ENCODE measurements at places on chromosomes 1 and 21.

DNA sequence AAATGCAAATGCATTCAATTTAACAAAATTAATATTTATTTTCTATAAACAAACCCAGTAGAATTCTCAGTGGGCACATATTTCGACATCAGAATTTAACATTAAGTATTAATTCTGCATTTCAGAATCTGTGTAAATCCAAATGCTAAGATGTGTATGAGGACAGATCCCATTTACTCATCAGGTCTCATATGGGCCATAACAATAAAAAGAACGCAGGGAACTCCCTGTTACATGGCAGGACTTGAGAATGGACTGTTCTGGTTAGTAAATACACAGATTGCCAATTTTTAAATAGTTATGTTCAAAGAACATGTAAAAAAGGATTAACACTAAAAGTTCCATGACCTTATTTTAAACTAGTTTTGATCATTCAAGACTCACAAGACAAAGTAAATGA, 104.0 kb downstream of the SLC30A10 start:
- DNase-seq, result no peak

- DNase-seq, result no peak
Observed at GRCh38 chr1:83704350-83704749, 294.6 kb downstream of the TTLL7 start.

DNA sequence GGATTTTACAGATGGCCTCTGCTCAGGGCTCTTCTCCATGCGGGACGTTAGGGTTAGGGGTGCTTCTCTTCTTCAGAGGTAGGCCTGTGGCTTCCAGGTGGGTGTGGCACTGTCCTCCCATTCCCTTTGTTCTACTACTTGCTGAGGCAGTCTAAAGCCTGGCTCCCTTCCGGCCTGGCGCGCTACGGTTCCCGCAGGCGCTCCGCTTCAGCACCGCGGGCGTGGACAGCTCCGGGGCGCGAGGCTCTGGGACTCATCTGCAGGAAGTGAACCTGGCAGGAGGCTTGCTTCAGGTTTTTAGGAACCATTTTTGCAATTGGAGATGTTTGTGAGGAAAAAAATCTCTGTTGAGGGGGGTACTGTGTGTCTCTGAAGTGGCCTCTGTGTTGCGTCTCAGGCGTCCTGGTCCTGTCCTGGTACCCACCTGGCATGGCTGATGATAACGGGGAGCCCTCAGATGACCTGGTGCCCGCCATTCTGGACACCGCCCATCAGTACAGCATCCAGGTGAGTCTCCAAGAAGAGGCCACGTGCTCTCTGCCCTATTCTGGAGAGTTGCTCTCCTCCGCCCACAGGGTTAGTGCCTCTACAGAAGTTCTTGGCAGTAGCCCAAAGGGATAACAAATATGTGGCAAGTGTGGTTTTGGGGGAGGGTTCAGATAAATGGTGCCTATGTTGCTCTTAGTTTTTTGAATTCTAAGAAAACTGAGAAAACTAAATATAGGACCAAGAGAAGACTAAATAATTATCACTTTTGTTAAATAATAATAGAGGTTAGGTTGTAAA, 1.9 kb downstream of the MANEAL start:
- DNase-seq, result no peak

DNA sequence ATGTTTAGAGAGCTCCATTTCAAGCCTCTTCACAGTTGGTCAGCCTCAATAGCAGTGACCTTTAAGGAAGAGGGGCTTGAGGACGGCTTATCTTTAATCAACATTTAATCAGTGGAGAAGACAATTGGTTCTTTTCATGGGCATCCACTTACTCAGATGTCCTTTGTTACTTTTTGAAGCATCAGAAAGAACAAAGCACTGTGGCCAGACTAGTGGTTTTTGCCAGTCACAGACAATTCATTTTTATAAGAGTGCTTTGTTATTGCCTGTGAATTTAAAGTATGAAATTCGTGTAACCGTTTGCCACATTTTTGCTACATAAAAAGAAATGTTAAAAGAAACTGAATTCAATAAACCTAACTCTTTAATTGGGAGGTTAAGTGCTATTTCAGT, 222.8 kb downstream of the TPR start:
- DNase-seq, result no peak

GRCh38 chr1:77948841-77949424, 29.9 kb downstream of the FUBP1 start:
- peak; percentile 39 for DNase-seq

DNA sequence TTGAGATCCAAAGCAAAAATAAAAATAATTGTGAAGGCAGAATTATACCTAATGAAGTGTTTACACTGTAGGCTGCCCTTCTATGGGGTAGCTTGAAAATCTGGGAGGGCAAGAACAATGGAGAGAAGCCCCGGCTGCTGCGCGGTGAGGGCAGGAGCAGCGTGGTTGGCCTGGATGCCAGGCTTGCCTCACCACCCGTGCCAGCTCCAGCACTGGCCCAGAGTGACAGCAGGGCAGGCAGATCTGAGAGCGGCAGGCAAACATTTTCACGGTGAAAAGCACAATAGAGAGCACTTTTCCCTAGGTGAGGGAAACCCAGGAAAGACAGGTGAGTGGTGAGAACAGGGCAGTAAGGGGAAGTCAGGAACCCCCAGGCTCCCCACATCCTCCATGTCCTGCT, 1.4 kb downstream of the PROK1 start:
- no peak for DNase-seq

GRCh38 chr21:43691801-43692200, 27.1 kb upstream of the PDXK start:
- no peak for DNase-seq

GRCh38 chr1:192445241-192445640, 128.4 kb downstream of the RGS21 start:
- DNase-seq, result no peak

GRCh38 chr1:212792396-212792908, 758 bp downstream of the TATDN3 start:
- DNase-seq, result no peak

- no peak for DNase-seq
Observed at GRCh38 chr1:172818841-172819527, 160.1 kb downstream of the FASLG start.

DNA sequence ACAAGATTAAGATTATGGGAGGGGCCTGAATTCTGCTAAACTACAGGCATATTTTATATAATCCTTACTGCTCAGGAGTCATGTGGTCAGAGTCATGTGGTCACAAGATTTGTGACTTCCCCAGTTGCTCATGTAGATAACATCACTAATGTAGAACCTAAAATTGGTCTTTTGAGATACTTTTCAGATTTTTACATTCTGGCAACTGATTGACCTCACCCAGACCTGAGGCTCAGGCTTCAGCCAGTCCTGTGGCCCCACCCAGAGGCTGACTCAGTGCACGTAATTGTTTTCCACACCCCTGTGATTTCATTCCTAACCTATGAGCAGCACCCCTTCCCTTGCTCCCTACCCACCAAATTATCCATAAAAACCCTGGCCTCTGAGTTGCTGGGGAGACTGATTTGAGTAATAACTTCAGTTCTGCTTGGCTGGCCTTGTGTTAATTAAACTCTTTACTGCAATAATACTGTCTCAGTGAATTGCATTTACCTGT, 41.7 kb upstream of the ZNF326 start:
- peak; percentile 32 for DNase-seq

- no peak for DNase-seq
Observed at GRCh38 chr1:44261171-44261817, 48.0 kb downstream of the DMAP1 start.

- no peak for DNase-seq
Observed at GRCh38 chr1:234726359-234726943, 116.5 kb upstream of the IRF2BP2 start.

- no peak for DNase-seq
Observed at GRCh38 chr1:33310702-33311101, 10.2 kb downstream of the A3GALT2 start.

DNA sequence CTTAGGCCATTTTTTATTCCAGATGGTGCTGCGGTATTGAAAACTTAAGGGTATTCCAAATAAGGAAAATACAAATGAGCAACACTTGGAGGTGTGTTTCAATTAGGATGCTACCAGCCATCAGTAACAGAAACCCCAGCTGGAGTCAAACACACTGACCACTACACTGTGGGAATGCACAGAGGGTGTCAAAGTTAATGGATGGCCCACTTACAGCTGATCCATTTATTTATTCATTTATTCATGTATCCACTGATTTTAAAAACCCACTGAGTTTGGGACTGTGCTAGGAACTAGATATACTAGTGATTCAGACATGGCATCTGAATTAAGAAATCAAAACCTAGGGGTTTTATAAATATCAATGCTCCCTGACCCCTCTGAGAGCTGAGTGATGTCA, 24.5 kb upstream of the GJA5 start:
- DNase-seq, result no peak

DNA sequence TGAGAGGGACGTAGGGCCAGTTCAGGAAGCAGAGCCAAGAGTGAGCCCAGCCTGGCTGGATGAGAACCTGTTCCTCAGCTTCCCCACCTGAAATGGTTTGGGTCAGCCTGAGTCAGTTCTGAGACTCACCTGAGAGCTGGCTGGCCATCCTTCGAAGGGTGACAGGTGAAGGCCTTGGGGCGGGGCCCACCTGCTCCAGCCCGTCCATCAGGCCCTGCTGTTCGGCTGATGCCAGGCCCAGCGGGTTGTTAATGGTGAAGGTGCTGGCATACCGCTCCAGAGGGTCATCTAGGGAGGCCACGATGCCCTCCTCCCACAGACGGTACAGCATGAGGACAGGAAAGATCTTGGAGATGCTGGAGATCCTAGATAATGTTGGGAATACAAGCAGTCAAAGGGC, 14.1 kb downstream of the LACTBL1 start:
- DNase-seq, result no peak

- DNase-seq, result peak; percentile 69
Observed at GRCh38 chr21:42974832-42975820, 764 bp downstream of the PKNOX1 start.

DNA sequence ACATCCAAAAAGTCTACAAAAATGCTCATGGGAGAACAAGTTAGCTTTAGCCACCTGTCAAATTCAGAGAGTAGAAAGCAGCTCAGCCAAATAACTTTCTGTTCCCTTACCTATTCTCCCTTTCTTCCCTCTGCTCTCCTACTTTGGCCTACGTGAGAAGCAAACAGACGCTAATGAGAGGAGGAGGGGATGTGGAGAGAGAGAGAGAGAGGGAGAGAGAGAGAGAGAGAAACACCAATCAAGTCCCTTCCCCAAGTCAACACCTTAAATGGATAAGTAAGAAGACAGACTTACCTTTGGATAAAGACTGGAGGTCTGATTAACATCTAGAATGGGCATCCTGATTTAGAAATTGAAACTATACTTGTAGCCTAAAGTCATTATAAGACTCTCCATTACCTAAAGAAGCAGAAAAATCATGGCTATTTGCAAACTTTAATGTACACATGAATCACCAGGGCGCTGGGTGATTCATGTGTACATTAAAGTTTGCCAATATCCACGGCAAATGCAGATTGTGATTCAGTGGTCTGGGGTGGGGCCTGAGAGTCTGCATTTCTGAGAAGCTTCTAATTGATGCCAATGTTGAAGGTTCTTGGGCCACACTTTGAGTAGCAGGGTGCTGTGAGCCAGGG, 13.1 kb upstream of the DUSP12 start:
- DNase-seq, result no peak

GRCh38 chr1:38686927-38687255, 172.7 kb downstream of the RRAGC start:
- DNase-seq, result no peak

GRCh38 chr1:48540587-48540986, 68.6 kb upstream of the SPATA6 start:
- no peak for DNase-seq

GRCh38 chr1:225736437-225737098, 41.1 kb upstream of the SRP9 start:
- DNase-seq, result no peak

DNA sequence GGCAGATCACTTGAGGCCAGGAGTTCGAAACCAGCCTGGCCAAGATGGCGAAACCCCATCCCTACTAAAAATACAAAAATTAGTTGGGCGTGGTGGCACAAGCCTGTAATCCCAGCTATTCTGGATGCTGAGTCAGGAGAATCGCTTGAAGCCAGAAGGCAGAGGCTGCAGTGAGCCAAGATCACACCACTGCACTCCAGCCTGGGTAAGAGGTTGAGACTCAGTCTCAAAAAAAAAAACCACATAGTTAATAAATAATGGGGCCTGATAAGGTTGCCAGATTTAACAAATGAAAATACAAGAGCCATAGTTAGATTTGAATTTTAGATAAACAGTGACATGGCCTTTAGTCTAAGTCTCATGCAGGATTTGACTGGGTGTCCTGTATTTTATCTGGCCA, 175.7 kb downstream of the ZZZ3 start:
- DNase-seq, result no peak

- no peak for DNase-seq
Observed at GRCh38 chr1:245306020-245306419, 151.2 kb downstream of the KIF26B start.

DNA sequence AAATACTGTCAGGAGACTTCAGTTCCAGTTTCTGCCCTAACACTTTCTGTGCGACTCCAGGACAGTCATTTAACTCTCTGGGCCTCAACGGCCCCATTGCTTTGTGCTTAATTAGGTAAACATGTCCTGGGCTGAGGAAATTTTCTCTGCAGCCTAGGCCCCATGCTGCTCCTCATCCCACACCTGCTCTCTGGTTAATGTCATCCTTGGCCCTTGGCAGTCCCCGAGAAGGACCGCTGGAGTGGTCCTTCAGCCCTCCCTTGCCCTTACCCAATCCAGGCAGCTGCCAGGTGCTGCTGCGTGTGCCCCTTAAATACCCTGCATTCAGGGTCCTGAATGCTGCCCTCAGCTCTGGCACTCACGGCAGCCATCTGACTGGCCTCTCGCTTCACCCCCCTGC, 18.7 kb downstream of the UBL4B start:
- DNase-seq, result no peak

- DNase-seq, result no peak
Observed at GRCh38 chr1:225645194-225645895, 7.6 kb downstream of the ENAH start.

DNA sequence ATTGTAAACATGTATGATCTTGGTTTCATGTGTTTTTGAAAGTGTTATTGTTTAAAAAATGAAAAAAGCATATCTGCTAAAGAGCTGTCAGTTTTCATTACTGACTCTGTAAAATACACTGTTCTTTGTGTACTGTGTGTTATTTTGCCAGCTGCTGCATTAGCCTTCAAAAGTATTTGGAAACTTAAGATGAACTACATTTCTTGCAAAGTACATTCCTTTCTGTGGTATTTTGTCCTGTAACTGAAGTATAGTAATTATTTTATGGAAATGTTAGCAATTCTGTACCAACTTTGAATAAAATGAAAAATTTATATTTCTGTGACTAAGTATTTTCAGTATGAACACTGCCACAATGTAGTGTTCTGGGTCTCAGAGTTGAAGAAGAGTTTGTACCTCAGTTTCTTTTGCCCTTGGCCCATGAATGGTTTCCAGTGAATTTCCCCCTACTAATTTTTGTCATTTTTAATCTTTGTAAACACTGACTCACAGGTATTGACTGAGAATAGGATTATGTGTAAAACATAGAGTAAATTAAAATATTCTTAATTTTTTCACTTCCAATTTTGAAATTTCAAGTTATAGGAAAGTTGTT, 32.7 kb downstream of the MRPS6 start:
- DNase-seq, result no peak
